Heart left ventricle (tissue), 16 donors: ENCODE measurements at places on chromosomes 16 and 17. TPM values are rescaled to one million over a fixed set of nuclear protein-coding genes. Genes with fewer than 3 reads are reported as not detected.

GRCh38 chr16:54783980-54784379 lies 146.7 kb upstream of the IRX5 start:
- DNase-seq: no peak

DNA sequence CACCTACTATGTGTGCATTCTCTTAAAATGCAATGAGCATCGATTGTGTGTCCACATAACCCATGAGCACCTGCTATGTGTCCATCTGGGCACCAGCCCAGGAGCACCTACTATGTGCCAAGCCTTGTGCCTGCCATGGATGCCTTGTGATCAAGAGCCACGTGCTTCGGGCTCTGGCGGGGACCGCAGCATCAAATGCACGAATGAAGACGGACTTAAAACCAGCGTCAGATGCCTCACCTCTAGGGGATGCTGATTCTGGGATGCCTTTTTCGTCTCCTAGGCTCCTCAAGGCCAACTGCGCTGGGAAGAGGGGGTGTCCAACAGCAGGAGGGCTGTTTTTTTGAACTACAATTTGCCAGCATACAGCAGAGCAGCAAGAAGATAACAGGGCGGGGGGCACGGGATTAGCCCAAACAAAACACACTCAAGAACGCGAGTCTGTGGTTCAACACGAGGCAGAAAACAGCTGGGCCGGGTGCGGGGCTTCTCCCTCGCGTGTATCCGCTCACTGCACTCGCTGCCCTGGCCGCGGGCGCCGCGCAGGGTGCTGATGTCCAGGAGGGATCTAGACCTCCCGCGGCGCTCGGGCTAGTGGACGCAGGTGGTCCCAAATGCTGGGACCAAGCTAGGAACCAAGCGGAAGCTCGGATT lies 1.2 kb upstream of the GLIS2 start:
- DNase-seq: no peak

The TMEM132E gene
- not detected for polyA plus RNA-seq

DNA sequence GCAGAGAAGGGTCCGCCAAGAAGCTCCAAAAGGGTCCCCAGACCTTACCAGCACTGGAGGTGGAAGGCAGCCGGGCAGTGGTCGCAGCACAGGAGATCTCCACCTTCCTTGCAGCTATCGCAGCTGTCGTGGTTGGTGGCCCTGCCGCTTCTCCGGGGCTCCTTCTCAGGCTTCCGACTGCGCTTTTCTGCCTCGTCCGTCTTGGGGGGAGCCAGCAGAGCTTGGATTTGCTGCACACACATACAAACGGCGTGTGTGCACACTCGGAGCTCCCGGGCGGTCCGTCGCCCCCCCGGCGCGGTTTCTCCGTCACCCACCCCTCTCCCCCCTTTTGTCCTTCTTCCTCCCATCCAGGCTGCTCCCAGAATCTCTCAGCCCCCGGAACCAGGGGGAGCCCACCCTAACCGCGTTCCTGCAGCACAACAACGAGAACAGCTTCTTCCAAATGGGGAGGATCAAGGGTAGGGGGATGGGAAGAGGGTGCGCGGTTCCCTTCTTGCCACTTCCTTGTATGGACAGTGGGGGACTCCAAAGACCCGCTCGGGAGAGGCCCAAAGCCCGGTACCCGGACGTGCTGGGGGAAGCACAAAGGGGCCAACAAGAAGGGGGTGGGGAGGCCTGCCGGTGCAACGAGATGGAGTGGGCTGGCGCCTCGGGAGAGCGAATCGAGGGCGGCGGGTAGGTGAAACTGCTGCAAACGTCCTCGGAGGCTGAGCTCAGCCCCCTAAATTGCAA lies 1.1 kb downstream of the PHF12 start:
- DNase-seq: peak; percentile 52

GRCh38 chr16:85151603-85152413 lies 39.5 kb upstream of the CIBAR2 start:
- peak; percentile 89 for DNase-seq

The LGALS9B gene
- not detected for polyA plus RNA-seq

- DNase-seq: no peak
These were observed 20.4 kb downstream of the HDAC5 start for GRCh38 chr17:44102849-44103622.

The SLX1B gene
- 11.8 TPM for polyA plus RNA-seq

DNA sequence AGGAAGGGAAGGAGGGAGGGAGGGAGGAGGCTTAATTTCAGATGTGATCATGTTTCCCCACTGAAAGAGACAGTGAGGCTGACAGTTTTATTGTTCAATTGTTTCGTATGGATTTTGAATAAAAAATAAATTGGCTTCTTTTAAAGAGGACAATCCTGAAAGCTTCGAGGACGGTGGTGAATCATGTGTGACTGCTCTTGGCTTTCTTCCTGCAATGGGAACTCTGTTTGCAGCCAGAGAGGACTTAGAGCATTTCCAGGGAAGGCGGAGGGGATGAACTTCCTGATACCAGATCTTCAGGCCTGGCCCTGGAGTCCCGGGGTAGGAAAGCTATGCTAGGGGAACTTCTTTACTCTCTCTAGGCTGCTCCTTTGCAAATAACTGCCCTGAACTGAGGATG lies 72.8 kb upstream of the C16orf82 start:
- DNase-seq: no peak

- DNase-seq: no peak
These were observed 4.5 kb downstream of the NXPH3 start for GRCh38 chr17:49580055-49580721.

DNA sequence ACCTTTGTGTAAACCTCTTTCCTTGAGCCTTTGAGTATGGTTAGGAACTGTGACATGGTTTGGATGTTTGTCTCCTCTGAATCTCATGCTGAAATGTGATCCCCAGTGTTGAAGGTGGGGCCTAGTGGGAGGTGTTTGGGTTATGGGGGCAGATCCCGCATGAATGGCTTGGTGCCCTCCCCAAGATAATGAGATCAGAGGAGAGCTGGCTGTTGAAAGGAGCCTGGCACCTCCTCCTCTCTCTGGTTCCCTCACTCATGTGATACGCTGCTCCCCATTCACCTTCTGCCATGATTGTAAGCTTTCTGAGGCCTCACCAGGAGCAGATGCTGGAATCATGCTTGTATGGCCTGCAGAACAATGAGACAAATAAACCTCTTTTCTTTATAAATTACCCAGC lies 1110.2 kb downstream of the CDH11 start:
- no peak for DNase-seq

The GDPD1 gene
- polyA plus RNA-seq: 2.5 TPM

The CHST6 gene
- 1.1 TPM for polyA plus RNA-seq

DNA sequence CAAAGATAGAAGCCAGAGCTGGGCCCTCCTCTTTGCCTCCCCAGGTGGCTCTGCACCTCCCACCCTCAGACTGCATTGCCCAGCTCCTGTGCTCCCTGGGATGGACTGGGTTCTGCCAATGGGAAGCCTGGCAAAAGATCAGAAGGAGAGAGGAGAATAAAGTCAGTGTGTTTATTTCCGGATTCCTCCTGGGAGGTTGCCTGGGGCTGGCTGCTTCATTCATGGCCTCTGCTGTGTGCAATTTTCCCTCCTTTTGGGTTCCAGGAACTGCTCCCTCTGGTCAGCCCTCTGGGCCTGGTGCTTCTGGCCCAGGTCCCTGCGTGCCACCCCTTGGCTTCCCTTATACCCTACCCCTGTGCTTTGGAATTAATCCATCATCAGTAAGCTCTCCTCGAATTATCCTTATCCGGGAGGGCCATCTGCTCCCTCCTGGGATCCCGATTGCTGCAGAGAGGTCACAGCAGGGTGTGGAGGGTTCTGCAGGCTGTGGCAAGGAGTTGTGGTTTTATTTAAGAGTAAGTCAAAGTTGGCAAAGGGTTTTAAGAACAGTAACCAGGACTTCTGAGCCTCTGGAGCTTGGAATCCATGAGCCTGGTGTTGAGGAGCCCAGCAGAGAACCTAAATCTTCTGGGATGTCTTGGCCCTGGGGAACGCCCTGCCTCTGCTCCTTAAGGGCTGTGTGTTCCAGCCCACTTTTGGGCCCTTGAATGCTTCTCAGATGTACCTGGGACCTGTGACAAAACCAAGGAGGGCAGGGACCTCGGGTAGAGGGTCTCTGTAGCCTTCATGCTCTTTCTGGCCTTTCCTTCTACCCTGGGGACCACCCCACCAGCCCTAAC lies 8.2 kb upstream of the MMP2 start:
- DNase-seq: no peak

DNA sequence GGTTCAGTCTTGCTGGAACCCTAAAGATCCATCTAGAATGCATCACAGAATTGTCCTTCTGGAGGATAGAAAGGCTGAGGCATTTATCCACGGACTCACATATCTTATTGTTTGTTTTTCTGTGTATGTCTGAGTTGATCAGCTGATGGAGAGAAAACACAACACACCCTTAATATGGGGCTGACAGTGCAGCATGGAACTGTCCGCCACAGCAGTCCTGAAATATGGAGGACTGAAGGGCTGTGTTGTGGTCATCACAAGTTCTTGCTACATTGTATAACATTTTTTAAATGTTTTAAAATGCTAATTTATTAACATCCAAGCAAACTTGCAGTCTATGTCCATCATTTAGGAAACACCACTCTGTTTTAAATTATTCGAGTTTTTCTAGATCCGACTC lies 448.9 kb upstream of the ERCC4 start:
- no peak for DNase-seq

GRCh38 chr16:78675951-78676792 lies 576.7 kb downstream of the WWOX start:
- DNase-seq: no peak

- DNase-seq: no peak
These were observed 2.1 kb downstream of the MT1X start for GRCh38 chr16:56684256-56684925.

The SECTM1 gene
- 2.3 TPM for polyA plus RNA-seq

DNA sequence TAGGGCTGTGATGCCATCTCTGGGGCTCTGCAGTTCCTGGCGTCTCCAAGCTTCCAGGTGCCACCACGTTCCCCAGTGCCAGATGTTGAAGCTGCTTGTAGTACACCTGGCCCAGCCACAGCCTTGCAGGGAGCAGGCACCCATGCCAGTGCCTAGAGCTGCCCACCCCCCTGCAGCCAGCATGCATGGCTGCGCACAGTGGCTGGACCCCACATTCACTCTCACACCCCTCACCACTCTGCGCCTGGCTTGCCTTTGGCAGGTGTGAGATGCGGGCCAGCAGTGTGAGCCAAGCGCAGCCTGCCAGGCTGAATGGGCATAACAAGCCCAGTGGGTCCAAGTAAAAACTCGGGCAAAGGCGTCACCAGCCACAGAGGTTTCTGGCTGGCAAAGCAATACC lies 75.4 kb upstream of the CHMP6 start:
- DNase-seq: no peak

The BRD7 gene
- 43.7 TPM for polyA plus RNA-seq

The CMTM4 gene
- polyA plus RNA-seq: 4.5 TPM

- DNase-seq: no peak
These were observed 8.0 kb upstream of the ENPP7 start for GRCh38 chr17:79722787-79723186.

DNA sequence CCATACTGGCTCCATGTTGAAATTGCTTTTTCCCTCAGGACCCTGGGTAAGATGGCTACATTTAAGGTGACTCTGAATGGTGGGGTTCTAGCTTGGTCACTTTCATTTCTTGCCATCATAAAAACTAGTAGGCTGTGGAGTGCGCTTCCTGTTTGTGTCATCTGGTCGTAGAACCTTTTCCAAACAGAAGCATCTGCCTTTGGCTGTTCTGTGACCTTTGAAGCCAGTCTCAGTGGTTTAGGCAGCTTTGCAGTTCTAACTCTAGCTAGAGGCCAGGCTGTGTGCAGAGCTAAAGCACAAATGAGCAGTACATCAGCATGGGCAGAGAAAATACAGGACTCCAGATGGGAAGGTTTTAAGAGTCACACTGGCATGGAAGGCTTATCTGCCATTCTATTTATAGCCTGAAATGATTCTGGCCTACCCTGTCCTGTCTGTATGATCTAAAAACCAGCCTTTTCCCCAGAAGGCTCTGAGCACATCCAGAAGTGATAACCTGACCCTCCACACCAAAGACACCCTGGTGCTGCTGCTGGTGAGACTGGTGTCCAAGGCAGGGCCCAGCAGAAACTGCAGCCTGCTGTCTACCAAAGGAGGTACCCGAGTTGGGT lies 8.6 kb downstream of the ESRP2 start:
- no peak for DNase-seq
